Stimulated activated CD8-positive, alpha-beta memory T cell treated with anti-CD3 and anti-CD28 coated beads, Interleukin-2, amount 100 ng/mL, for 1 hour (primary cell): ENCODE measurements at places on chromosomes 12 and 14.

GRCh38 chr12:43109631-43110345 is 442.2 kb downstream of the ADAMTS20 start:
- DNase-seq: no peak

- DNase-seq: peak; percentile 52
Observed at GRCh38 chr14:74618078-74618952, 6.3 kb upstream of the LTBP2 start.

- DNase-seq: no peak
Observed at GRCh38 chr12:121461048-121461447, 61.1 kb downstream of the RNF34 start.

- no peak for DNase-seq
Observed at GRCh38 chr12:109098651-109099050, 1.3 kb downstream of the UNG start.

DNA sequence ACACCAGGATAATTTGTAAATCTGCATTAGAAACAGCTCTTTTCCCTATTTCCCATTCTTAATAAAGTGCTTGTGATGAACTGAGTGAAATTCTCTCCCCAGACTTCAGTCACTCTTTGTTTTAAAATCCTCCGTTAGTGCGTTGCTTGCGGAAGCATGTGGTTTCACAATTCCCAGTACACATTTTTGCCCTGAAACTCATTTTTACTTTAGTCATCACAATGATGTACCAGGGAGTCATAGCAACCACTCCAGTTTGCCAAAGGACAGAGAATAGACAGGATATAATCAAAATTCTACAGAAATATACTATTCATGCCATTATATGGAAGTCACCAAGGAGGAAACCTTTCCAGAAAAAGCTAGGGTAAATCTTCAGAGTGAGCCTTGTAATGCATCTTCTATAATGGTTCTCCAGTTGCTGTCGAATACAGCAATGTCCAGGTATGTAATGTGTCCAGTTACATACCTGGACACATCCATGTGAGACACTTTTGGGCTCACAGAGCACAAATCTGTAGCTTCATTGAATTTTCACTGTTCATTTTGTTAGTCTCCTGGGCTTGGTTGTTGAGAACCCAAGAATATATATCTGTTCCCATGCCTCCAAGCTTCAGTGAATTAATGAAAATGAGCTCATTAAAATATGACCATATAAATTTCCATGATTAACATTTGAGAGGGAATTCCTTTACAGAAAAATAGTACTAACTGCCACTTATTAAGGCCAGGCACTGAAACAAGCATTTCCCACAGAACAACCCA is 57.8 kb downstream of the GPR135 start:
- no peak for DNase-seq

- no peak for DNase-seq
Observed at GRCh38 chr12:52846356-52846970, 2.3 kb downstream of the KRT78 start.

DNA sequence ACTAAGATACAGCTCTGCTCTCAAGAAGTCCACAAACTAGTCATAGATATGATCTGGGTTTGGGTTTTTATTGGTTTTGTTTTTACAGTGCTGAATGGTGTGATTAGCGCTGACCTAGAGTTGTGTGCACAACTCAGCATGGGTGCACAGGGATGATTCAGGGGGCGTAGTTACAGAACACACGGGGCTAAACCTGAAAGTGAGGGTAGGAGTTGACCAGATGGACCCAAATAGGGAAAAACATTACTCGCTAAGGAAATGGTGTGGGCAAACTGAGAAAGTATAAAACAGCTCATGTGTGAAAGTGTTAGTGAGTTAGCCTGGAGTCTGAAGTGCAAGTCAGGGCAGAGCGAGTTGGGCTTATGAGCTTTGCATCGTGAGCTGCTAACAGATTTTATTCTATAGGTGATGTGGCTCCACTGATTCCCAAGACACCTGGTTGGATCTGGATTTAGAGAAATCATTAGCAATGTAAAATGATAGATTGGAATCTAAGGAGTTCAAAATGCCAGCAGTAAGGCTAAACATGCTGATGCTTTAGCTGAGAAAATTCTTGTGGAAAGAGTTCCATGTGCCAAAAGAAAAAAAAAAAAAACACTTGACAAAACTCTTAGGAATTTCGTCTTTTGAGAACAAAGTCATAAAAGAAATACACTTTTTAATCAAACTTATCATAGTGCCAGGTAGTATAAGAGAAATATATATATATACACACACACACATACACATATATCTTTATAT is 134.9 kb downstream of the SLC5A8 start:
- no peak for DNase-seq

- DNase-seq: peak; percentile 7
Observed at GRCh38 chr12:89345830-89346740, 6.2 kb downstream of the DUSP6 start.
